Stimulated activated CD4-positive, alpha-beta T cell treated with anti-CD3 and anti-CD28 coated beads, TNF-alpha, amount 100 ng/mL, for 1 hour (primary cell): ENCODE measurements at places on chromosomes 1 and 21.

GRCh38 chr1:4095433-4095971 lies 195.4 kb upstream of the C1orf174 start:
- DNase-seq: no peak

DNA sequence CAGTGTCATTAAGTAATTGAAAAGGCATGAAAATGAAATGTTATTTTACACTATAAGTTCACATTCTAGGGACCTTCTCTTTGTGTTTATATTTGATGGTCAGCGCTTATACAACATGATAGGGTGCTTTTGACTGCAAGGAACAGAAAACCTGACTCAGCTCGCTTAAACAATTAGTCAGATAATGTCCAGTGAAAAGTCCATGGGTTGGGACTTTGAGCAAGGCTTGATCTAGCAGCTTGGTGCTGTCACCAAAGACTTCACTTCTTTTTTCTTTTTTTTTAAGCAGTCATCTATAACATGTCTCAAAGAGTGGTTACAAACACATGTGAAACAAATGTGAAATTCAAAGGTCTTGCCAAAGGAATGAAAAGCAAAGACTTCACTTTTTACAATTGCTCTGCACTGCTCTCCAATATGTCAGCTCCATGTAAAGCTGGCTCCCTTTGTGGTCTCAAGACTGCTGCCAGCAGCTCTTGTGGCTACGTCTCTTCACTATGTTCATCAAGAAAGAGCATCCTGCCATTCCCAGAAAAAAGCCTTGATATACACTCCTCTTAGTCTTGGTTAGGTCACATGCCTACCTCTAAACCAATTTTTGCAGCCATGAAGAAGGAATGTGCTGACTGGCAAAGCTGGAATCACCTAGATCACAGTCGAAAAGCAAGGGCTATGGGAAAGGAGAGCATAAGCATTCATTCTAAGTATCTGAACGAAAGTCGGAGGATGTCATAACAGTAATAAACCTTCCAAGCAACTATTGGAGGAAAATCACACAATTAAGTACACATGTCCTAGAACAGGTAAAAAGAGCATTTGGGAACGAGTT lies 15.2 kb downstream of the F3 start:
- DNase-seq: no peak

- DNase-seq: no peak
These were observed 172.5 kb downstream of the PLPP3 start for GRCh38 chr1:56406821-56407220.

DNA sequence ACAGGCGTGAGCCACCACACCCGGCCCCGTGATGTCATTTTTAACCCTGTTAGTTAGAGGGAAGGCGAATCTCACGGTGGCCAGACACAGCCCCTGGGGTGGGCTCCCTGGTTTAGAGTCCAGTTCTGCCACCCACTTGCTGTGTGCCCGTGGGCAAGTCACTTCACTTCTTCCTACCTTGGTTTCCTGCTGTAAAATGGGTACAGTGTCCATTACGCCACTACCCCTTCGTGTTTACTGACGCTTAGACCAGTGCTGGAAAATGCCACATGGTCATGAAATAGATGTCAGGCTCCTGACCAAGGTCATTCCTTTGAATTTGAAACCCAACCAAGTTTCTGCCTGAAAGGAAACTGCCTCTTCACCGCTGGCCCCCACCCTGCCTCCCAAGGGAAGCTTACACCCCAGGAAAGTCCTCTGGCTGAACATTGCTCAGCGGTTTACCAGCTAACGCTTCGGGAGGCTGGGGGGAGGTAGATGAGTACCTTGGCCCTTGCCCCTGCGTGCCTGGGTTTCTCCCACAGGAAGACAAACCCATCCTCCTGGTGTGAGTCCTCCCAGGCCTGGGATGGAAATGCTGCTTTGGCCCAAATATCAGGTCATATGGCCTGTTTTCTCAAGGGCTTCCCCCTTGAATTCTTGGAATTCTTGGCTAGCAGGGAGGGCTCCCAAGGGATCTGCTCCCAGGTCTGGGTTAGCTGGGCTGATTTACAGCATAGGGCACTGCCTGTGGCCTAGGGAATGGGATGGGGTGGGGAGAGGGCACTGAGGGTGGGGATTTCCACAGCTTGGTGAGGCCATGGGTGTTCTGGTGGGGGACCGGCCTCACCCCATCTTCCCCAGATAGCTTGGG lies 7.6 kb upstream of the AADACL4 start:
- no peak for DNase-seq

DNA sequence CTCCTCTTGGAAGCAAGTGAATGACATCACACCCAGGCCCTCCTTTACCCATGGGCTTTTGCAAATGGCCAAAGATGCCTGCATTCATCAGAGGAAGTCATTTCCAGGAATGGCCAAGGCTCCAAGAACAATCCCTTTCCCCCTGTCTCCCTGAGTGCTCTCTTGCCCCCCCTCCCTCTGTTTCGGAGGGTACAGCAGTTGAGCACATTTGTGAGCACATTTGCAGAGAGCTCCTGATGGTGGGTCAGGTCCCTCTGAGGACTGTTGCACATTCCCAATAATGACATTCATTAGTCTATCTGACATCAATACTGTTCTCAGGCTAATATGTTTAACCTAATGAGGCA lies 113.4 kb downstream of the MATN1 start:
- no peak for DNase-seq

DNA sequence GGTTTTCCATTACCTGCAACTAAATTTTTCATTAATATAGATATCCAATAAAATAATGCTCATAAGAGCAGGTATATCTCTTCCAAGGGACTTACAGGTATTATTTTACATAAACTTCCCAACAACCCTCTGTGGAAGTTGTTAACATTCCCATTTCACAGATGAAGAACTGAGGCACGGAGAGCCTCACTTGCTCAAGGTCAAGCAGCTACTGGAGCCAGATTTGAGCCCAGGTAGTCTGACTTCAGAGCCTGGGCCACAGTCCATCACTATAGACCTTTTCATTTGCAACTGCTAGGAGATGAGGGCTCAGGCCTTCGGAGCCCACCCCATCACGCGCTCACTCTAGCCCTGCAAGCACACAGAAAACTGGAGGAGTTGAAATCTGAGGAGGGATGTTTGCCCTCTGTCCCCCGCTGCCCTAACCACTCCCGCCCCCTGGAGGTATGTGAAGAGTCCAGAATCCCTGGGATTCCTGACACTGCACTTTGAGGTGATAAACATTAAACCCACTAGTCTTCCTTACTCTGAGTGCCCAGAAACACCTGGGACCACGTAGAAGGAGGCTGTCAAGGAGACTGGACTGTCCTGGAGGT lies 11.7 kb upstream of the ALPL start:
- no peak for DNase-seq

- no peak for DNase-seq
These were observed 24.1 kb downstream of the NIBAN1 start for GRCh38 chr1:184950227-184950626.

DNA sequence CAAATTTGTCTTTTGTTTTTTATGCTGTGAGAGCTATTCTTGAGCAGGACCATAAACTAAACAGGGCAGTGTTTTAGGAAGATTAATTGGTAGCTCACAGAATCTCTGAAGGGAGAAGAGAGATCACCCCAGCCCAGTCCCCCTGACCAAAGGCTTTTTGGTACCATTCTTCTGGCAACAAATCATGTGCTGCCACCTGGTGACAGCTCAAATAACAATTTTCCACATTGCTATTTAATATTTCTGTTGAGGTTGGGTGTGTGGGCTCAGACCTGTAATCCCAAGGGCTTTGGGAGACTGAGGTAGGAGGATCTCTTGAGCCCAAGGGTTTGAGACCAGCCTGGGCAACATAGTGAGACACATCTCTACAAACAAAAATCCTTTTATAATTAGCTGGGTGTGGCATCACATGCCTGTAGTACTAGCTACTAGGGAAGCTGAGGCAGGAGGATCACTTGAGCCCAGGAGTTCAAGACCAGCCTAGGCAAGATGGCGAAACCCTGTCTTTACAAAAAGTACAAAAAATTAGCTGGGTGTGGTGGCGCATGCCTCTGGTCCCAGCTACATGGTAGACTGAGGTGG lies 2.2 kb upstream of the TESK2 start:
- DNase-seq: peak; percentile 19

- no peak for DNase-seq
These were observed 21.3 kb upstream of the FBXO28 start for GRCh38 chr1:224092601-224093000.
